ENCODE measurements at places on chromosomes 12 and 14. TPM values are rescaled to one million over a fixed set of nuclear protein-coding genes. Genes with fewer than 3 reads are reported as not detected.
A peak's percentile ranks its signal among the peaks of the same experiment; 100 is the strongest.

GRCh38 chr14:47917344-47917954 lies 242.0 kb upstream of the MDGA2 start:
- no peak for DNase-seq

- DNase-seq: no peak
These were observed 1.6 kb downstream of the ERC1 start for GRCh38 chr12:992647-993046.

The KRT86 gene
- 0.93 TPM for total RNA-seq

The MGAT4C gene
- total RNA-seq: not detected

The ACOT4 gene
- total RNA-seq: 1.1 TPM

DNA sequence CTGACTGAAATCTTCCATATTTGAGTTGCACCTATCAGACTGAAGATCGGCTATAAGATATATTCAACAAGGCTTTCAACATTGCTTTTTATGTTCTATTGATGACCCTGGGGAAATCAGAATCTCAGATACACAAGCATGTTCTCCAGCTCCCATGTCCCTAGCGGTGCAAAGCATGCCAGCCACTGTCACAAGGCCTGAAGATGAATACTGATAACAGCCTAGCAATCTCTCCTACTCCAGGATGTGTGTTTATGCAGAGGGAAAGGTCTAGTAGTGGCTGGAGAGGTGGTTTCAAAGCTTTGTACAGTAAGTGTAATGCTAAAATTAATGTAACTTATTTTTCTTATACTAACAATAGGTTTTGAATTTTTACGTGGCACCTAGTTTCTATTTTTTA lies 64.6 kb downstream of the SOX5 start:
- no peak for DNase-seq

The NUMB gene
- total RNA-seq: 53.4 TPM

DNA sequence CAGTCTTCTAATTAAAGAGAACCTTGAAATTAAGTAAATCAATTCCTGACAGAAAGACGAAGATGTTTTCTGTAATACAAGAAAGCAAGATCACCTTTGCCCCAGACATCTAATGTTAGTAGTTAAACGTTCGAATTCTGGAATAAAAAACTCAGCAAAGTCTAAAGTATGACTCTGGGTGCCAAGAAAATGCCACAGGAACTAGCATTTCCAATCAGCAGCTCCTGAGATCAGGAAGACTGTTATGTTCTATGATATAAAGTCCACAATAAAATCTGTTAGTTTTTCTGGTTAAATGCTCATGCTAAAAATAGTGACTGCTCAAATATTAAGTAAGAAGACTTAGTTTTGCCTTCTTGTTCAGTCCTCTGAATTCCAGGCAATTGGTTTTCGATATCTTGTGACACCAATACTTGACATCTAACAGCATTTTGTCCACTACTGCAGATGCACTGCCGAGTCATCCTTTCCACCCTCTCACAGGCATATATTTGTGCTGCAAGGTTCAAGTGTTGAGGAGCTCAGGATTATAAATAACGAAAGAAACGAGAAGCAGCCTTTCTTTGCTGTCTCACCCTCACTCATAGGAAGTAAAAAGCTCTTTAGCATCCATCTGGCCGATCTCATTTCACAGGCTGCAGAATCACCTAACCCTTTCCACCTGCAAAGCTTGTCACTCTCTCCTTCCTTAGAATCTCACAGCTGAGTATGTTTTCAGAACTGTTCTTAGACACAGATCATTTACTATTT lies 32.0 kb downstream of the SSH1 start:
- DNase-seq: no peak

DNA sequence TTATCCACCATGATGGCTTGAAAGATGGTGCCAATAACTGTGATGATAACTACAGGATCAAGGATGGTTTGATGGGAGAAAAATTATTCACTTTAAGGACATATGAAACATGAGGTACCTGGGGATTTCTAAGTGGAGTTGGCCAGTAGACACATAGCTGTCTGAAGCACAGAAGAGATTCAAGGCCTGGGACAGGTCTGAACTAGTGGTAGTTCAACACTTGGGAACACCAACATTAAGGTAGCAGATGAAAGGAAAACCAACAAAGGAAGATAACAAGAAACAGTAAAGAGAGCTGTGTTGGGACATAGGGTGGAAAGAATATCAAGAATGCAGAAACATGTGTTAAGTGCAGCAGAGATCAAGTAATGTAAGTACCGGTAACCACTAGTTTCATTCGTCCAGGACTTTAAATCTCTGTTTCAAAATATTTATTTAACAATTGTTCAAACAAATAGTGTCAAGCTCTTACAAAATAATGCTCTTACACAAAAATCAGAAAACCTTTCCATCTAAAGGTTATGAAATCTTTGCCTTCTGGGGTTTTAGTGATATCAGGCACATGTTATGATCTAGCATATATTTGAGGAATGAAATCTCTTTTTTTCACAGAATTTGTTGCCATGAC lies 104.7 kb downstream of the ST8SIA1 start:
- no peak for DNase-seq

DNA sequence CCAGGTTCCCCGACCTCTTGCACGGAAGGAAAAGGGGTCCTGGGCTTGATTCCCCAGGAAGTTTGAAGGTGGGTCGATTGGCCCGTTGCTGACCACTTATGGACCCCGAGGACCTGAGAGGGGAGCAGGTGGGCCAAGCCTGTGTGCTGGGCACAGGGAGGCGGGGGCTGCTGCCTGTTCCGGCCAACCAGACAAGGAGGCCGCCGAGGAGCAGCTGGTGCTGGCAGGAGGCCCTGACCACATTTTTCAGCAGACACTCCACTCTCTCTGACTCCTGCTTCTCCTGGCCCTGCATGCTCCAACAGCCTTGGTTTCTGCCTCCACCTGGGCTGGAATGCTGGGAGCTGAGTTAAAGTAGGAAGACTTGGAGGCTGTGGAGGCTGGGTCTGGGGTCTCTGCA lies 42.8 kb downstream of the NOS1 start:
- DNase-seq: no peak

DNA sequence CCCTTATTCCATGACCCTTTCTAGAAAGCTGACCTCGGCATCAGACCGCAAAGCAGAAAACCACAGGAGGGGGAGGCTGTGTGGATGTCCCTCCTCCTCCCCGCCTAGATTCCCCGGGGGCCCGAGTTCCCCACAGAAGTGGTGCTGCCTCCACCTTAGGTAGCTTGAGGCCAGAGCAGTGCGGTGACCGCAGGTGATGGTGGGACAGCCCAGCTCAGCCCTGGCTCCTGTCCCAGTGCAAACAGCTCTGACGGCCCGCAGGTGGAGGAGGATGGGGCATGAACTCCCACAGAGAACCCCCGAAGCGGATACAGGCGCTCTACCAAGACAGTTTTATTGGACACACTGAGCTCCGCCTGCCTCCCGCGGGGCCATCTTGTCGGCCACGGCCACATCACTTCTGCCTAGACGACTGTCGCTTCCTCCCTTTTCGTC lies 19.5 kb downstream of the ARL6IP4 start:
- DNase-seq: no peak

DNA sequence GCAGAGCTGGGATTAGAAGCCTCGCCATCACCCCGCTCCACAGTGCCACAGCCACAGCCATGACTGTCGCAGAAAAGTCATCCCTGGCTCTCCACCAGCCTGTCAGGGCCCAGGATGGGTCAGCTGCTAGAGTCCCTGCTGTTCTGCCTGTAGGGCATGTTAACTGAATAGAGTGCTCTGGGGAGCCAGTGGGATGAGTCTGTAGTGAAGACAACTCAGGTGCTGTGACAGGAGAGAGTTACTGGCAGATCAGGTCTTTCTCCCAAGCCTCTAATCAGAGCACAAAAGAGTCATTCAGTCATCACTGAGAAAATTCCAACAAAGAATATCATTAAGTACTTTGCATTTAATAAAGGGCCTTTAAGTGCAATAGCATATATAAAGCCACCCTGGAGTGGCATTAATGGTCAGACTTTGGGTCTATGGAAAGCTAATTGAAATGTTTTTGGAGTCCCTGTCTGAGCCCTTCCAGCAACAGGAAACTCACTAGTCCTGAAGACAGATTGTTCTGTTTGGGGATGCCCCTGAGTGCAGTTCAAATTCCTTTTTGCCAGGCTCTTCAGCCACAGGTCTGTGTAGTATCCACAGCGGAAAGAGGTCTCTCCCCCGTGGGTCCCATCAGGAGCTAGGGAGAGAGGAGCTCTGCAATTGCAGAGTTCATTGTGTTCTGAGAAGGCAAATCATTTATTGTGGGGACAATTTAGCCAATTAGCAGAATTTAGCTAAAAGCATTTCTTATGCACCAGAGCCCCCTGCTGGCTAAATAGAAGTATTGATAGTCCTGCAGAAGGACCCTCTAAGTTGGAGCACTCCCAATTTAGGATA lies 45.2 kb upstream of the C14orf132 start:
- peak; percentile 3 for DNase-seq

- no peak for DNase-seq
These were observed 66.2 kb upstream of the PTGR2 start for GRCh38 chr14:73785336-73785833.

- DNase-seq: no peak
These were observed 89.2 kb downstream of the PDZRN4 start for GRCh38 chr12:41277100-41277945.

DNA sequence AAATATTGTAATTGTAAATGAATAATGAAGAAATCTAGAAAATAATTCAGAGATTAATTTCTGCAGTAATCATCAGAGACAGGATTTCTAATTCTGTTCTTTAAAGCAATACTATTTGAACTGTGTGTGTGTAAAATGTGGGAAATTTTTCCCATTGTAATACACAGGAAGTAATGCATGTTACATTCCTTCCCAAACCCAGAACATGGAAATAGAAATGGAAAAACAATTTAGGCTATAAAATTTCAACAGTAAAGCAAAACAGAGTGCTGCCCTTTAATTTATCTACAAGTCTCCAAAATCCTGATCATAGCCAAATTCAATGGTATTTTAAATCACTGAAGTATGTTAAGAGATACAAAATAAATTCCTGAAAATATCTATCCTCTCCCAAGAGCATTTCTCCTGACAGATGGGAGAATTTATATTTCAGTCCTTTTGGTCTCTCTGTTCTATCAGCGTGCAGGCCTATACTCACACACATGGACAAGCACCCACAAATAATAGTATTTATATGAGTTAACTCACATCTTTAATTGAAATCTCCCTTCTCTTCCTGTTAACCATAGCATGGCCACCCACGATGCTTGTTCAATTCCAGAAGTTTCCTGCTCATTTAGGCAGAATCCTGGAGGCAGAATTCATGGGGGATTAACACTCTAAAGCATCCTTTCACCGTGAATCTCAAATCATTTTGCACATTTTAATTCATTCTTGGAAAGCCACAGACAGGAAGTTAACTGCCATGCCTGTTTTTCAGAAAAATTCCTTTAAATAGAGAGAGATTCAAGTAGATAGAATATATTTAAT lies 1465.4 kb upstream of the FLRT2 start:
- no peak for DNase-seq

DNA sequence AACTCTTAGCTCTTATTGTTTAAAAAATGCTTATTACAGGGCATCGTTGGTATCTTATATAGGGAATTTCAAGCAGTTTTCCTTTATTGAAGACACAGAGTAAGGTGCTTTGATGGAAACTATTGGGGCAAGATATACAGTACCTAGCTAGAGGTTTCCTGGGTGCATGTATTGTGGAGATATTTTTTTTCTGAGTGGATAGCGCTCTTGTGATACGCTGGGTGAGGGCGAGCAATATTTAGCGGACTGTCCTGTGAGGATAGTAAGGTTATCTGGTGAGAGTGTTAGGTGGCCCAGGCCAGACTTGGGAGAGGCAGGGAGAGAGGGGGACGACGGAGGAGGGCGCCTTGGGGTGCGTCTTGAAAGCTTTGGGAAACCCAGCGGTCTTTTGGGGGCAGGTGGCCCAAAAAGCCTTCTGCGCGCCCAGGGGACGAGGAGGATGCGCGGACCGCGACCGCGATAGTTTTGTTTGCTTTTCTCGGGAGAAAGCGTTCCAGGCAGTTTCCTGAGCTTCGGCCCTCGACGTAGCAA lies 596 bp upstream of the BICD1 start:
- no peak for DNase-seq

The LMNTD1 gene
- not detected for total RNA-seq

GRCh38 chr14:64973026-64973442 lies 898 bp upstream of the RAB15 start:
- DNase-seq: no peak

DNA sequence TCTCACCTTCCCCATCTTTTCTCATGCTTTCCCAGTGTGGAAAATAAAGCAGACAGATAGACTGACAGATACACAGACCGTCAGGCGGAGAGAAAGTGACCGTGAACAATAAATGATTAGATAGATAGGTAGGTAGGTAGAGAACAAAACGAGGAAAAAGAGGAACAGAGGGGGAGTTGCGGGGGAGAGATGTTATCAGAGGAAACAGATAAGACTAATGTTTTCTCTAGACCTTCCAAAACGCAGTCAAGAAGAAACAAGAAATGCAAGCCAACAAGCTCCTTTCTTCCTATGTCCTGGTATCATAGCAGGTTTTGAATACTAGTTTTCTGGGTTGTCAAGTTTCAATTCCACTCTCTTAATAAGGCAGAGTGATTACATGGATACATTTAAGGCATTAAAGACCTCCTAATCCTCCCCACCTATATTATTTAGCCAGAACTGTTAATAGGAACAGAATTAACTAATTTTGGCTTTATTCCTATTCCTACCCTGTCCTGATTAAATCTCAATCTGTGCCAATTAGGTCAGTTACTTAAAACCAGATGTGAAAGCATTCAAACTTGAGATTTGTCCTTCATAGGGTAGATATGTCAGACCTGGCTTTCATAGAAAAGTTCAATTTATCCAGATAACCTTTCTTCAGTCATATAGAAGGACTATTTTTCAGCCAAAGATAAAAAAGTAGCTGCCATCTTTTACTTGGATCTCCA lies 89.0 kb upstream of the PTPRR start:
- no peak for DNase-seq

DNA sequence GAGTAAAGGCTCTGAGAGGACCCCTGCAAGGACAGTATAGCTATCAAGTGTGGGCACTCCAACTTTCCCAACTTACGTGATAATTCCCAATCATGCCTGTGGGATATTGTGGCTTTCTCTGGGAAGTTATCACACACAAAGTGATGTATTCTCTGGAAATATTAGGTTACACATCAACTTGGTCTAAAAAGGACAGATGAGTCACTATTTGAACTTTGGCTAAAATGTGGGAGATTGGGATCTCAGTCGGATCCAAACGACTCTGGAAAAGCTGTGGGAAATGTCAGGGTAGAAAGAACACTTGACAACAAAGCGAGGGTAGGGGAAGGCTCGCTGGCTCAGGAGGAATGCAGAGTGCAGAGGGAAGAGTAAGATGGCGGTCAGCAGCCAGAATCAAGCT lies 1048.9 kb downstream of the BCL11B start:
- no peak for DNase-seq

The SDSL gene
- total RNA-seq: 0.54 TPM

- DNase-seq: peak; percentile 72
These were observed at the start of gene FOXJ2 for GRCh38 chr12:8032242-8033152. FOXJ2 (plus strand) TSS chr12:8032716; CDS start chr12:8039833, 7,117 bp downstream.

- DNase-seq: no peak
These were observed 52.1 kb downstream of the TBC1D30 start for GRCh38 chr12:64876388-64877071.

GRCh38 chr12:113427882-113428281 lies 5.7 kb downstream of the SDSL start:
- DNase-seq: no peak

The ASB2 gene
- 21.1 TPM for total RNA-seq

GRCh38 chr12:109435428-109436187 lies 41.5 kb downstream of the KCTD10 start:
- DNase-seq: no peak

- no peak for DNase-seq
These were observed 519.1 kb upstream of the SEL1L start for GRCh38 chr14:82052778-82053177.

The C12orf50 gene
- total RNA-seq: 0.07 TPM
